Activated CD4-positive, alpha-beta T cell treated with anti-CD3 and anti-CD28 coated beads, Interleukin-2, amount 50 U/mL, for 4 hours (primary cell): ENCODE measurements at places on chromosomes 11 and 22.

- no peak for DNase-seq
These were observed 607 bp downstream of the MRPL11 start for GRCh38 chr11:66437979-66438503.

GRCh38 chr11:9853929-9854552, 190.2 kb downstream of the SWAP70 start:
- DNase-seq = no peak

DNA sequence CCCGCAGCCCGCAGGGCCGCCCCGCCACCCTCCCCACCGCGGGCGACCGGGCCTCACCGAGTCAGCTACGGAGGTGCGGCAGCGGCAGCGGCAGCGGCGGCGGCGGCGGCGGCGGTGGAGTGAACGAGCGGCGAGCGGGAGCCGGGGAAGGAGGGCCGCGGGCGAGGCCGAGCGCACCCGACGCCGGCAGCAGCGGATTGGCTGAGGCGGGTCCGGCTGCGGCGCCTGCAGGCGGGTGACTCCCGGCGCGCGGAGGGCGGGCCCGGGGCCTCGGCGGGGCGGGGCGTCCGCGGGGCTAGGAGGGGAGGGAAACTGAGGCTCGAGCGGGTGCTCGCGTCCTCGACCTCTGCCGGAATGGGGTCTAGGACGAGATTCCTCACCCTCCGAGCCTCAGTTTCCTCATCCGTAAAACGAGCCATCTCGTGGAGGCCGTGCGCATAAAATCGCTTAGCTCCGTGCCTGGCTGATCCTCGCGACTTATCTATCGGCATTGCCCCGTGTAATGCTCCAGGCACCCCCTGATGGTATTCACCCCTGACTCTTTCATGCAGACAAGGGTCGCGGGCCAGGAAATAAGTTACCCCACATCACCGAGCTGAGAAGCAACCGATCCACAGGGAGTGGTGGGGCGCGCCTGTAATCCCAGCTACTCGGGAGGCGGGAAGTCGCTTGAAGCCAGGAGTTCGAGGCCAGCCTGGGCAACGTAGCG, at the start of gene CPT1A:
TSS of gene CPT1A (minus strand) at position 199 of the 709 bp plus-strand sequence. CDS start 26,442 bp downstream, outside the sequence.
- peak; percentile 47 for DNase-seq

GRCh38 chr11:125397421-125397820, 98.6 kb downstream of the FEZ1 start:
- DNase-seq = no peak

GRCh38 chr11:27216270-27217149, 146.5 kb downstream of the CCDC34 start:
- DNase-seq = no peak

- no peak for DNase-seq
These were observed 99.8 kb downstream of the PKNOX2 start for GRCh38 chr11:125264100-125265022.

GRCh38 chr22:39897841-39898240, 3.0 kb upstream of the GRAP2 start:
- DNase-seq = no peak

- DNase-seq = no peak
These were observed 13.4 kb downstream of the KDELR3 start for GRCh38 chr22:38481162-38481870.

- DNase-seq = no peak
These were observed 1056.1 kb downstream of the LRRC4C start for GRCh38 chr11:40403321-40403720.

GRCh38 chr11:93084727-93085505, 112.9 kb downstream of the SLC36A4 start:
- no peak for DNase-seq

DNA sequence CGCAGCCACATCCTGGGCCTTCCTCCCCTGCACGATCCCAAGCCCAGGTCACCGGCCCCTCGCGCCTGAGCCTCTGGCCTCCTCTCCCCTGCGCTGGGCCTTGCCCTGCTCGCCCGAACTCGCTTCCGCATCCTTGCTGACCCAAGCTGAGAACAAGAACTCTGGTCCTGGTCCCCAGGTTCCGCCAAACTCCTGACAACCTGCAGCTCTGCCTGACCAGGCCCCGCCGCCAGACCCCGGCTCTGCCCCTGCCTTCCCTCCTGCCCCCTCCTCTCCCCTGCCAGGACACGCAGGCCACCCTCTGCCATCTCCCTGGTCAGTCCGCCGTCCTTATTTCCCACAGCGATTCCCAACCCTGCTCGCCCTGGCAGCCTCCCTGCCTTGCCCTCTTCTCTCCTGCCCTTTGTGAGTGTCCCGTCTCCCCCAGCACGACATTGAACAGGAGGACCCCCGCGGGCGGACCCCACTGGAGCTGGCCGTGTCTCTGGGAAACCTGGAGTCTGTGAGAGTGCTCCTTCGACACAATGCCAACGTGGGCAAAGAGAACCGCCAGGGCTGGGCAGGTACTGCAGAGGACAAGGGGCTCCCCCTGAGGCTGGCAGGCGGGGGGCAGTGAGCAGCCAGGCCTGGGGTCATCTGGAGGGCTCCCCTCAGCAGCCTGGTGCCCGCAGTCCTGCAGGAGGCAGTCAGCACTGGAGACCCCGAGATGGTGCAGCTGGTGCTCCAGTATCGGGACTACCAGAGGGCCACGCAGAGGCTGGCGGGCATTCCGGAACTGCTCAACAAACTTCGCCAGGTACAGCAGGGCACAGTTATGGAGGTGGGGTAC, 762 bp downstream of the ANKRD13D start:
- DNase-seq = no peak

- DNase-seq = no peak
These were observed 193.3 kb upstream of the NAV2 start for GRCh38 chr11:19519353-19519752.

- no peak for DNase-seq
These were observed 18.8 kb upstream of the MGAT3 start for GRCh38 chr22:39437791-39438704.

DNA sequence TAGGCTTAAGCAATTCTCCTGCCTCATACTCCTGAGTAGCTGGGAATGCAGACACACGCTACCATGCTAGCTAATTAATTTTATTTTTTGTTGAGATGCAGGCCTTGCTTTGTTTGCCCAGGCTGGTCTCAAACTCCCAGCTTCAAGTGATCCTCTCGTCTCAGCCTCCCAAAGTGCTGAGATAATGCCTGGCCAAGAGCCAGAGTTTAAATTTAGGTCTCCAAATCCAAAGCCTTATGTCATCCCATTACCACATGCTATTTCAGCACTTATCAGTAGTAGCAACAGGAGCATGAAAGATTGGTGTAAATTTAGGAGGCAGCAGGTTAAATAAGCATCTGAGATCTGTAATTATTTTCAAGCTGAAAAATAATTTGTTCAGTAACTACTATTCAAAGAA, 326.1 kb upstream of the ANO5 start:
- DNase-seq = no peak

DNA sequence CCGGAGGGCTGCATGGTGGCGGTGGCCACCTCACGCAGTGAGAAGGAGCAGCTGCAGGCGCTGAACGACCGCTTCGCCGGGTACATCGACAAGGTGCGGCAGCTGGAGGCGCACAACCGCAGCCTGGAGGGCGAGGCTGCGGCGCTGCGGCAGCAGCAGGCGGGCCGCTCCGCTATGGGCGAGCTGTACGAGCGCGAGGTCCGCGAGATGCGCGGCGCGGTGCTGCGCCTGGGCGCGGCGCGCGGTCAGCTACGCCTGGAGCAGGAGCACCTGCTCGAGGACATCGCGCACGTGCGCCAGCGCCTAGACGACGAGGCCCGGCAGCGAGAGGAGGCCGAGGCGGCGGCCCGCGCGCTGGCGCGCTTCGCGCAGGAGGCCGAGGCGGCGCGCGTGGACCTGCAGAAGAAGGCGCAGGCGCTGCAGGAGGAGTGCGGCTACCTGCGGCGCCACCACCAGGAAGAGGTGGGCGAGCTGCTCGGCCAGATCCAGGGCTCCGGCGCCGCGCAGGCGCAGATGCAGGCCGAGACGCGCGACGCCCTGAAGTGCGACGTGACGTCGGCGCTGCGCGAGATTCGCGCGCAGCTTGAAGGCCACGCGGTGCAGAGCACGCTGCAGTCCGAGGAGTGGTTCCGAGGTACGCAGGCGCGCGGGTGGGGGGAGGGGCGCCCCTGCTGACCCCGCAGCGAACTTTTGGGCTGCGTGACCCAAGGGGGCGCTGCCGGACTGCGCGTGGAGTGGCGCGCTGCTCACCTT, 670 bp downstream of the NEFH start:
- peak; percentile 9 for DNase-seq

GRCh38 chr22:25038239-25038638, 85.7 kb downstream of the KIAA1671 start:
- no peak for DNase-seq

DNA sequence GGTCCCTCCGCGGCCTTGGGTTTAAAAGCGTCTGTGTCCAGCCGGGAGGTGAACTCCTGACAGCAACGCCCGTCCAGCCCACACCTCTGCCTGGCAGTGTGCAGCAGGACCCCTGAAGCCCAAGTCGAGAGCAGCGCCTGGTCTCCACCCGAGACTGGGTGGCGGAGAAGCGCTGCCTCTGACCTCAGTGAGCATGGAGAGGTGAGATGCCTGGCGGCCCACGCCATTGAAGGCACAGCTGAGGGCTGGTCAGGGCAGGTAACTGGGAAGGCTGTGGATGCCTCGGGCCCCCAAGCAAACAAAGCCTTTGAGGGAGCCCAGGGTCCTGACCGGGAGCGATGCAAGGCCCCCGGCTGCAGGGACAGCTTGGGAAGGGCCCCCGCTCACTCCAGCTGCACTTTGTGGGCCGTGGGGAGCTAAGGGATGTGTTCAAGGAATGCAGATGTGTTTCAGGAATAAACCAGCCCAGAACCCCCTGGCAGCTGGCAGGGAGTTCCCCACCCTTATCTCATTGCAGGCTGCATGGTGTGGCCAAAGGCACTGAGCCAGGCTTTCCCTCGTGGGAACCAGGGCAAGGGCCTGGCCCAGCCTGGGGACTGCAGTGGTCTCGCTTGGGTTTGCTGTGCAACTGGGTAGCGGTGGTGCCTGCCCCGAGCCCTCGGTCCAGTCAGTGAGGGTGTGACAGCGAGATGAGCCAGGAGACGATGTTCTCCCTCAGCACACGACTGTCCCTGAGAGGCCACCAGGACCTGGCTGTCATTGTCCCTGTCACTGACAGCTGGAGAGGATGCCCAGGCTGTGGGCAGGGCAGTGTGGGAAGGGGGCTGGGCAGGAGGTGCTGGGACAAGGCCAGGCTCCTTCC, 92.5 kb downstream of the WNT7B start:
- no peak for DNase-seq

DNA sequence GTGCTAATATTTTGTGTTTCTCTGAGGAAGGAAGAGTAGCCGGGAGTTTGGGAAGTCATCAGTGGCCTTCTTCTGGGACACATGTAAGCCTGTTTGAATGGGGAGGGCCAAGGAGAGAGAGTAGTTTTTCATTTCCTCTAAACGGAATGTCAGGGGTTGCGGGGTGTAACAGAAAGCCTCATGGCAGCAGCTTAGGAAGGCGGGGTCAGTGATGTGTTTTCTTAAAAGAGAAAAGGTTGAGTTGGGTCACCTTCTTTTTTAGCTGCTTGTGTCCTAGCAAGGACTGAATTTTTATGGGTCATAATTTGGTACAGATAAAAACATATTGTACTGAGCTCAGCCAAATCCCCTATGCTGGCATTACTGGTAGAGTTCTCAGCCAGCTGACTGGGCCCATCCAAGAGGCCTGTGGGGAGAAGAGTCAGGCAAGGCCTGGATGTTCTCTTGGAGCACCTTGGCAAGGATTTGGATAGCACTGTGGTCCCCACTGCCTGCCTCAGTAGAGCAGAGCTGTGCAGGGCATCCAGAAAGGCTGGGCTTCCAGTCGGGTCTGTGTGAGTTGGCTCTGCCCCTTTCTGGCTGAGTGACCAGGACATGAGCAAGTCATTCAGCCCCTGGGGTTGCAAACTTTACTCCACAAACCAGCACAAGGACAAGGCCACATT, 29.4 kb upstream of the NAV2 start:
- DNase-seq = no peak

DNA sequence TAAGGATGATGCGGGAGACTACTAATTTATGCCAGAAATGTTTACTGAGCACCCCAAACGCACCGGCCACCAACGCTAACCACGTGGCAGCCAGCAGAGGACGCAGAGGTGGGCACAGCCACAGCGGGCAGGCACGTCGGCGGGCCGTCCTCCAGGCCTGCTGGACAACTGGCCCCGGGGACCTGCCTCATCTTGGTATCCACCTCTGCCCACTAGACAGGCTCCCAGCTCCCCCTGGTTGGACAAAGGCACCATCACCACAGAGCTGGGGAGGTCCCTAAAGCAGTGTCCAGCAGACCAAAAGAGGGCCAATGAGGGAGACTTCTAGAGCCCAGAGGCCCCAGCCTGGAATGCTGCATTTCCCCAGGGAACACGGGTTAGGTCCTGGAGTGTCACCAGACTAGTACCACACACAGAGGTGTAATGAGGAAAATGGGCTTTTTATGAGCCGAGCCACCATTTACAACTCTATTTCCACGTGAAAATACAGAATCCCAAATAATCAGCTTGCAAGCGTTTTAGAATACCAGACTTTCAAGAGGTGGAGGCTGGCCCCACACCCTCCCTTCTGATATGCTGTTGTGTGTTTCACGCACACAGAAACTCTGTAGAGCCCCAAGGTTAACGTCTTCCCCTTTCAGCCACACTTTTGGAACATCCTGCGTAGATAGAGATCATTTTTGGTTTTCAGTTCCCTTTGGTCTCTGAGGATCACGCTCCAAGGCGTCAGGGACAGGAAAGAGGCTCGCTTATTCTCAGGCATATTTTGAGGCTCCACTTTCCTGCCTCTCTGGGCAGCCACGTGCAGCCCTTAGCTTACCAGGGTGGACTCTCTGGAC, 23.7 kb upstream of the BID start:
- no peak for DNase-seq

DNA sequence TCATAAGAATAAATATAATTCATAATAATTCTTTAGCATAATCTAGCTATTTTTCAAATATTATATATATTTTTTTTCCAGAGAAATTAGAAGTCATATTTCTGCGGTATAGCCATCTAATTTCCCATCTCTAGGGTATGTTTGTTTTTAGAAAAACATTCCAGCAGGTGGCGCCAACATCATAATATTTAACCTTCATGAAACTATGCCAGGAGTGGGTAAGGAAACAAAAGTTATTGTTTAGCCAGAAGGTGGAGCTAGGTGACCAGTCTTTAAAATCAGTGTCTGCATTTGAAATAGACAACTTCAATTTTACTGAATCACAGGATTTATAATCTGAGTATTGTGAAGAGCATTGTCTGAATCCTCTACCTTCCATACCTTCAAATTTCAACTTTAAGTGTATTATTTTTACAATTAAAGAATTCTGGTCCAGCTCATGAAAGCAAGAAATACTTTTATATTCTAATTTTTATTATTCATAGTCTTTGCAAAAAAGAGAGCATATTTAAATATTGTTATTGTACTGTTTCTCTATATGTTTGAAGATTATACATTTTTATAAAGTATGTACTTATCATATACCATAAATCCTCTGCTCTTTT, 15.7 kb upstream of the CCDC179 start:
- DNase-seq = peak; percentile 47

GRCh38 chr22:48256041-48256739, 1493.7 kb downstream of the TBC1D22A start:
- no peak for DNase-seq

GRCh38 chr22:30241576-30242371, 4.8 kb downstream of the LIF start:
- no peak for DNase-seq

- no peak for DNase-seq
These were observed 1.9 kb downstream of the CLDN5 start for GRCh38 chr22:19522190-19522880.

GRCh38 chr22:41775976-41776375, 24.5 kb upstream of the CCDC134 start:
- no peak for DNase-seq
